Urothelium cell line (cell line): ENCODE measurements at places on chromosomes 13 and 19.

DNA sequence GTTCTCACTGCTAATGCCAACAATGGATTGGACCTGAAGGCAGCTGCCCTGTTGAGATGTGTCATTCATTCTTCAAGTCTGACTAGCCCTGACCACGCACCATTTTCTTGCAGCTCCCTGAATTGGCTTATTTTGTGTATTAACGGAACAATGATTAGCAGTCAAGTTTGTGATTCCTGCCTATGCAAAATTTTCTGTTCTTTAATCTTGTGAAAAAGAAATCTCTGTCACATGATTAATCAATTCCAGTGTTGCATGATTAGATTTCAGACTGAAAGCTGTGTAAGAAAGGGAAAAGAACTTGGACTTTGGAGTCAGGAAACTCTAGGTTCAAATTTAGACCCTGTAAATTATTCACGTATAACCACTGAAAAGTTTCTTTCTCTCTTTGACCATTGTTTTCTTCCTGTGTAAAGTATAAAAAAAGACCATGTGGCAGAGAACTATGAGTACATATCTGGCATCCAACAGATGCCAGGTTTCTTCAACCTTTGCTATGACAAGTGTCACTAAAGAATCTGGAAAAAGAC is 64.5 kb upstream of the SLC10A2 start:
- no peak for DNase-seq

- no peak for DNase-seq
Observed at GRCh38 chr13:95180513-95181245, 120.6 kb downstream of the ABCC4 start.

GRCh38 chr19:2140138-2140569 is 11.2 kb downstream of the AP3D1 start:
- DNase-seq: no peak

DNA sequence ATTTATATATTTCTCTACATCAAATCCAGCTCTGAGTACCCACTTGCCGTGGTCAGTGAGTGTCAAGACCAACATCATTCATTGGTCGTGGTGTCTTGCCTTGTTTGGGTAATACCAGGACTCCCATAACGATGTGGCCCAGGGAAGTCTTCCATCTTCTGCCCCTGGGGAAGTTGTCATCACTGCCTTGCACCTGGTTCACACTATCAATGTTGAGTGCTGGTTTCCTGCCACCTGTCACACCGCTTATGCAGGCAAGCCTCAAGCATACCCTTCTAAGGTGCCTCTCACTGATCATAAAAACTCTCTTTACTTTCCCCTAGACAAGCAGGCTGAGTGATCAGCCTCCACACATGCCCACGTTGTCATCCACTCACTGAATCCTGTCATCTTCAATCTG is 382.4 kb downstream of the KCTD12 start:
- no peak for DNase-seq

DNA sequence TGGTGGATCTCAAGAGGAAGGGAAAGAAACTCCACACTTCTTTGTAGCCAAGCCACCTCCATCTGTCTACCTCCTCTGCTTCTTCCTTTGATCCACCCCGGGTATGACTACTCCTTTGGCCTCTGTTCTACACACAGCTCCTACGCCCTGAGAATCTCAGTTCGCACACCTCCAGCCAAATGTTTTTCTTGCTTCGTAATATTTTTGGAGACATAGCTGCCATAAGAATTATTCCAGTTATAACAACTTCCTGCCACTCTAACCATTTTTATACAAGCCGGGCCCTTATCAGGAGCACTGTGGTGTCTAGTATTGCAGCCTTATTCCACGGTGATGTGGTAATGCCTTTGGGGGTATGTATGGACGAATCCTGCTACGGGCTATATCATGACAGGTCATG is 126.7 kb downstream of the STARD13 start:
- no peak for DNase-seq

DNA sequence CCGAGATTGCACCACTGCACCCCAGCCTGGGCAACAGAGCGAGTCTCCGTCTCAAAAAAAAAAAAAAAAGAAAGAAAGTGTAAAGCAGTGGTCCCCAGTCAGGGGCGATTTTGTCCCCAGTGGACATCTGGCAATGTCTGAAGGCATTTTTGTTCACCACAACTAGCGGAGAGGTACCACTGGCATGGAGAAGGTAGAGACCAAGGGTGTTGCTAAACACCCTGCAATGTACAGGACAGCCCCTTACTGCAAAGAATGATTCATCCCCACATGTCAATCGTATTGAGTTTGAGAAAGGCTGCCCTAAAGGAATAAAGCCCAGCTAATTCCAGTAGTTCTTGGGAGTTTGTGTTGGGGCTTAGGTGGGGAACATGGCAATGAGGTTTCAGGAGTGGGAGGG is 38.7 kb downstream of the CYP4F2 start:
- DNase-seq: no peak

- DNase-seq: no peak
Observed at GRCh38 chr13:50055454-50055853, 40.2 kb downstream of the KCNRG start.

GRCh38 chr13:75904012-75904411 is 267.9 kb downstream of the LMO7 start:
- no peak for DNase-seq

DNA sequence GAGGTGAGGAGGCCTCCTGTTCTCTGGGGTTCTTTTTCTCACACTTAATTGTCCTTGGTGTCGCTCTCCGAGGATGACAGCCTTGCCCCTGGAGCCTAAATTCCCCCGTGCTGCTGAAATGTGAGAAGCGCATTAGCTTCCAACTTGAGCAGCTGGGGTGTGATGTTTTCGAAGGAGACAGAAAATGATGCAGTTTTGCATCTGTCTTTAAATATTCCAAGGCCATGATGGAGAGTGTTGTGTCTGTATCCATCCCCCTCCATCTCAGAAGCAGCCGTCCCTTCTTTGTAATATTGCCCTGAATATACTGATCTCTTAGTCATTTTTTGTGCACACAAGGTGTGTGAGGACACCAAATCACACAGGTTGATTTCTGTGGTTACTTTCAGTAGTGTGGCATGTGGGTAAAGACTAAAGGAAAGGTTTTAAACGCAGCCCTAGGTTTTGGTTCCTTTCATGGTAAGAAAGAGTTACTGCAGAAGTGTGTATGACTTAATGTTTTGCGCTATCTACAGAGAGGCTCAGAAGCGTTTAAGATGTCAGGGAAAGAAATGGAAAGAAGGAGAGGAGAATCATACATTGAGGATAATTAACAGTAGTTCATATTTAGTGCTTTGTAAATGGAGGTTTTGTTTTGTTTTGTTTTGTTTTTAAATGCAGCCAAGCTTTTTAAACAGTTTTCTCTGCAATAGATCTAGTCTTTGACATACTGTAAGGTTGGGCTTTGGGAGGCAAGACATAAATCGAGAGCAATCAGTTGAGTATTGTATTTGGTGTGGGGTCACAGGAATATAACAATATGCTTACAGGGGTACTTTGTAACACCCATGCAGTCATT is 1.6 kb downstream of the NBEA start:
- no peak for DNase-seq

GRCh38 chr13:86581706-86582105 is 782.5 kb upstream of the SLITRK6 start:
- no peak for DNase-seq

DNA sequence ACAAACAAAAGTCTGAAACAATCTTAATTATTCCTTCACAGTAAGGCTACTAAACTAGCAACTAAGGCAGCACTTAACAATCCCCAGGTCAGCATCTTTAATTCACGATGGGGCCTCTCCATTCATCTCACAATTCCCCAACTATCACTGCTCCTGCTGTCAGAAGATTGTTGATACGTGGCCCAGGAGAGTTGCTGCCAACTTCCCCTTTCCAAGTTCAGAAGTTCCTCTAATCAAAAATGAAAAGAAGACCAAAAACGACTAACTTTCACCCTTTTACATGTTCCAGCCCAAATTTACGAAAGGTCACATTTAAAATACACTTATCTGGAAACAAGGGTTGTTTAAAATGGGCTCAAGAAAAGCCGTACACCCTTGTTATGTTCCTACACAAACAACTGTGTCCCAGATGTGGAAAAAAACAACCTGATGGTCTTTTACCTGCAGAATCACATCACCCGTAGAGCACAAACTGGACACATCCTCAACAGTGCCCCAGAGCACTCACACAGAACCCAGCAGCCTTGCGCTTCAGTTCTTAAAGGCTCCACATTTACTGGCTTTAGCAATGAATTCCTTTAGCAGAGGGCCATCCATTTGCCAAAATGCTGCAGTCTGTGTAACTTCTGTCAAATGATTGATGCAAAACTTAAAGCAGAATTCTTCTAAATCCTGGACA is 38.0 kb downstream of the PHF11 start:
- DNase-seq: no peak

GRCh38 chr13:90866006-90866405 is 481.5 kb upstream of the MIR17HG start:
- DNase-seq: no peak

GRCh38 chr19:40739871-40740703 is 10.2 kb downstream of the ACTMAP start:
- no peak for DNase-seq

- peak; percentile 88 for DNase-seq
Observed at GRCh38 chr19:50333235-50333736, 4.1 kb upstream of the KCNC3 start.

GRCh38 chr13:23769401-23769800 is 119.8 kb downstream of the MIPEP start:
- no peak for DNase-seq

- no peak for DNase-seq
Observed at GRCh38 chr19:2351591-2351990, 8.5 kb upstream of the TMPRSS9 start.

DNA sequence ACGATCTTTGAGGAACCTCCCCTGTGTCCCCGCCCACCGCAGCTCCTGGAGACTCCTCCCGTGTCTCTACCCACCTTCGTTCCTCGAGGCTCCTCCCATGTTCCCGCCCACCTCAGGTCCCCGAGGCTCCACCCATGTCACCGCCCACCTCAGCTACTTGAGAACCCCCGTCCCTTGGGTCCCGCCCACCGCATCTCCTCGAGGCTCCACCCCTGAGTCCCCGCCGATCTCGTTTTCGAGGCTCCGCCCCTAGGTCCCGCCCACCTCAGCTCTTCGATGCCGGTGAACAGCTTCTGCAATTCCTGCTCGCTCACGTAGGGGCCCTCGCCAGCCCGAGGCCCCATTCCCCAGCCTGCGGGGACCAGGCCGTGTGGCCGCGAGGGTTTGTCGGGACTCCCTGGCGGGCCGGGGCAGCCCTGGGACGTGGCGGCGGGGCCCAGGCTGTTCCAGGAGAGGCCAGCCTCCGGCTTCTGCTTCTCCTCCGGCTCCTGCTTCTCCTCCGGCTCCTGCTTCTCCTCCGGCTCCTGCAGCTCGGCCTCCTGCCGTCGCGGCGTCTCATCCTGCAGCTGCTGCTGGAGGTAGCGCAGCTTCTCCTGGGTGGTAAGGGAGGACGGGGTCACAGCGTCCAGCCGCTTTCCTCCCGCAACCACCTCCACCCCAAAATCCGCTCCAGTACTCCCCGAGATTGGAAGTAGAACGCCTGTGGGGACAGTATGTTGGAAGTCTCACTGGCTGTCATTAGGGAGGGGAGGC is 16.7 kb downstream of the TSKS start:
- peak; percentile 21 for DNase-seq

DNA sequence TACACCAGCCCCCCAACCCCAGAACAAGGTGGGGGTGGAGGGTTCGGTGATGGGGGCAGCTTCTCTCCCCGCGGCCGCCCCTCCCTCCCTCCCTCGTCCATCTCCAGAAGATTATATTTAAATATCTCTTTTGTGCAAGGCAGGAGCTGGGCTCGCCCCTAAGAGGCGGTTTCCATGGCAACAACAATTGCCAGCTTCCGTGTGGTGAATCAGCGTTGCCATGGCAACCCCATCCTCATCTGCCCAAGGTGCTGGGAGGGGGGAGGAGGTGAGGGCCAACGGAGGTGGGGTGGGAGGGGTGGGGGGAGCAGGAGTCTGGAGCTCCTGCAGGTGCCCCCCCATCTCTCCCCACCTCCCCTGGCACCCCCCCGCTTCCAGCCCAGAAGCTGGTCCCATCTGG is 46.4 kb downstream of the CELF5 start:
- peak; percentile 70 for DNase-seq
